ENCODE measurements at places on chromosomes 12 and 14.

DNA sequence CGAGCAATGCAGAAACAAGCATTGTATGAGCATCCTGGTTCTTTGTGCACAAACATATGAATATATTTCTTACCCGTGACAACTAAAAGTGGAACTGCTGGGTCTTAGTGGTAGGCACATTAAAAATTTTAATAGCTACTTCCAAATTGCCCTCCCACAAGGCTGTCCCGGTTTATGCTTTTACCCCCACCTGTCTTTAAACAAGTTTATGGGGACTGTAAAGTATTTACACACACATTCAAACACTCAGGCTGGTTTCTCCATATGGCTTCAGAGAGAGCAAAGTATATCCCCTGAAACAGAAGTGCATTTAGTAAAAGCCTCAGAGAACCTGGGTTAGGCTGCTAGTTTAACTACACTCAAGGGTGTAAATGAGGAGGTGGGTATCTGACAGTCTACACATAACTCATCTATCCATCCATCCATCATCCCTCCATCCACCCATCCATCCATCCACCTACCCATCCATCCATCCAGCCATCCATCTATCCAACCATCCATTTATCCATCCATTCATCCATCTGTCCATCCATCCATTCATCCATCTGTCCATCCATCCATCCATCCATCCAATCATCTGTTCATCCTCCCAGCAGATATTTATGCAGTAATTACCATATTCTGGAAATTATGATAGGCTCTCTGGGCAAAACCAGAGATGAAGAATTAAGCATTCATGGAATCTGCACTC lies 75.7 kb upstream of the DICER1 start:
- DNase-seq = no peak

DNA sequence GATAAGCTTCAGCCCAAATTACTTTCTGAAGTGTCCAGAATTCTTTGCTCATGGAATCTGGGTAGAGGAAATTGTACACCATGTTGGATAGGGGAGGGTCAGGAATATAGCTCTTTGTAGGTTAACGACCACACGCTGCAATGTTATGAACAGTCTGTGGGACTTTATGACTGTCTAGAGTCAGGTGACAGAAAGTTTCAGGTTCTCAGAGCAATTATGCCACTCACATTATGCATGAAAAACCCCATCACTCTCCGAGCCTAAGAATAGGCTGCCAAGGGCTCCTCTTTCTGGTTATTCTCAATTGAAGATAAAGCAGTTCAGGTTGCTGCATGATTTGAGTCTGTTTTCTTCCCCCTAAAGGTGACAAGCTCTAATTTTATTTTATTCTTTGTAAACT lies 430.9 kb downstream of the ATP23 start:
- no peak for DNase-seq

DNA sequence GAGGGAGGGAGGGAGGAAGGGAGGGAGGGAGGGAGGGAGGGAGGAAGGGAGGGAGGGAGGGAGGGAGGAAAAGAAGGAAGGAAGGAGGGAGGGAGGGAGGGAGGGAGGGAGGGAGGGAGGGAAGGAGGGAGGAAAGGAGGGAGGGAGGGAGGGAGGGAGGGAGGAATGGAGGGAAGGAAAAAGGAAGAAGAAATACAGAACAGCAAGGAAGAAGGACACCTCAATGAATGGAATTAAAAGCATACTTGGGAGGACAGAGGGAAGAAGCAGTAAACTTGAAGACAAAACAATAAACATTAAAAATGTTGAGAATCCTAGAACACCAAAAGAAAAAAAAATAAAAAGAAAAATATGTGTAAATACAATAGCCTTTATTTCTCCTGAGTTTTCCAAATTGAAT lies 6.2 kb downstream of the OR4Q2 start:
- DNase-seq = no peak

GRCh38 chr12:98388126-98388525 lies 127.3 kb upstream of the TMPO start:
- DNase-seq = no peak

GRCh38 chr14:59337141-59337611 lies 128.0 kb downstream of the GPR135 start:
- DNase-seq = no peak

GRCh38 chr12:41206298-41206697 lies 18.2 kb downstream of the PDZRN4 start:
- no peak for DNase-seq

GRCh38 chr14:54535126-54535525 lies 25.4 kb downstream of the CGRRF1 start:
- no peak for DNase-seq

GRCh38 chr12:51351913-51352532 lies 5.5 kb upstream of the CELA1 start:
- DNase-seq = no peak

DNA sequence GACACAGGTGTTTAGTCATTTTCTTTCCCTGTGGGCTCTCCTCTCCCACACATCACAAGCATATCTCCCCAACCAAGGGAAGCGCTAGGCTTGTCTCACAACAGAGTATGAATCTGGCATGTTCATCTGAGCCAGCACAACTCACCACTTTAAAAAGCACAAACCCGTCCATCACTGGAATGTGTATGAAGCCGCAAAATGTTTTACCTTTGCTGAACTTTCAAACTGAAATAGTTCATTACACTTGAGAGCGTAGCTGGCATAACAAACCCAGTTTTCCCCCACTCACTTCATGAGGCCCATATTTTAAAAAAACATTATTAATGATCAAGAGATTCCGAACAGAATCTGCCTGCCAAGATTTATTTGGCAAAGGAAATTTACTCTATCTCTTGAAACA lies 15.8 kb downstream of the NID2 start:
- no peak for DNase-seq

DNA sequence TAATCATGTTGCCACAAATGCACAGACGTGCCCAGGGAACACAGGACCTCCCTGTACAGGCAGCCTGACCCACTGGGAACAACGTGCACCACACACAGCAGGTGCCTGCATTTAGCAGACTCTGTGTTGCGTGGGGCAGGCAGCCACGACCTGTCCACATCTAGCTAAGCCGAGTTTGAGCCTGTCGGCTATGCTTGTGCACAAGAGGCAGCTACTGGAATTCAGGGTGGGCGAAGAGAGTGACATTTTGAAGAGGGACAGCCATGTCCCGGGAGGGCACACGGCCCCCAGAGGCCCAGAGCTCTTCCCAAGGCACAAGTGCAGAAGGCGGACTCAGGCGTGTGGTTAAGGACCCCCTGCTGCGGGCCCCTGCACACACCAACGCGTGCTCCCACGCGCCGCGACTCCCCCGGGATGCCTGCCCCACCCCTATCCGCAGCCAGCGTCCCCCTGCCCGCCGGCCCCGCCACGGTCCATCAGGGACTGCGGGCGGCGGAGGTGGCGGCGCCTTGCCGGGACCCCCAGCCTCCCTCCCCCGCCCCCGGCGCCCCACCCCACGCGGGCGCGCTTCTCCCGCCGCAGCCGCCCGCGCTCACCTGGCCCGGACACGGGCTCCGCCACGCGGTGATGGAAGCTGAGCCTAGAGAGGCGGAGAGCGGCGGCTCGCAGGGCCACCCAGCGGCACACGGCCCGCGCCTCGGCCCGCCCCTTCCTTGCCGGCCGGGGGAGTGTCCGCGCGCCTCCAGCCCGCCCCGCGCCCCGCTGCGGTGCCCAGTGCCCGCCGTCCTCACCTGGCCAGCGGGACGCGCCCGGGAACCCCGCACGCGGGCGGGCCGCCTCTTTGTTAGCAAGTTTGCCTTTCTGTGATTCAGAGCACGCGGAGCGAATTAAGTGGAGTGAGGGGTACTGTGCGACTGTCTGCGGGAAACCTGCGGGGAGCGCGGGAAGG lies 125.3 kb upstream of the PRMT8 start:
- no peak for DNase-seq

- no peak for DNase-seq
Measured at GRCh38 chr12:75722714-75723200, 211.3 kb upstream of the KRR1 start.

Measured in stimulated activated CD4-positive, alpha-beta T cell treated with anti-CD3 and anti-CD28 coated beads, Interleukin-15, amount 100 ng/mL, for 1 hour (primary cell).